ENCODE measurements at places on chromosomes 3 and 15. TPM values are rescaled to one million over a fixed set of nuclear protein-coding genes. Genes with fewer than 3 reads are reported as not detected.

GRCh38 chr3:134477002-134477401 lies 8.8 kb downstream of the ANAPC13 start:
- H3K4me3 ChIP-seq = no peak overlapping the region
- no peaks in the 10 kb centered on the region for H3K27me3 ChIP-seq
- no peak for DNase-seq
- H3K27ac ChIP-seq = peak overlapping the region; percentile 50
- peaks cover 18% of the 10 kb centered on the region for H3K4me1 ChIP-seq
- peaks cover 51% of the 10 kb centered on the region for H3K36me3 ChIP-seq

DNA sequence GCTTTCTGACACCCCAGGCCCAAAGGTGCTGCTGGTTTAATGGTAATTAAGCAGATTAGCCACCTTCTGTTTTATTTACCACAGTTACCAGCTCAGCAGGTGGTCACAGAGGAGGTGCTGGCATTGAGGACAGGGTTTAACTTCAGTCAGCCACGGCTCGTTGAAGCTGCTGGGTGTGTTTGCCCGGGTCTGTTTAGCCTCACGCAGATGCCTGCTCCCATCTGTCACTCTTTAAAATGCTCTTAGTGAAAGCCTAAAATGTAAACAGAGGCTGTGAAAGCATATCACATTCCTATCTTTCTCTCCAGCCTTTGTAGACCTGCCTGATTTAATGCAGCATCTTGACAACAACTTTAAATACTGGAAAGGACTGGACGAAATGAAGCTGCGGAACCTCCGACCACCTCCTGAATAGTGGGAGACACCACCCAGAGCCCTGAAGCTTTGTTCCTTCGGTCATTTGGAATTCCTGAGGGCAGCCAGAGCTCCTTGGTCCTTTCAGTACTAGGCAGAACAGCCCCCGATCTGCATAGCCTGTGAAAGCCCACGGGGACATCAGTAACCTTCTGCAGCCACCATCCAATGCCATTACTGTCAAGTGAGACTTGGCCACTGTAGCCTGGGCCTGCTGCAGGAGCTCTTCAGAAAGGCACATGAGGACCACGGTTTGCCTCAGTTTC lies 156.0 kb downstream of the PDE8A start:
- H3K36me3 ChIP-seq = peaks cover 77% of the 10 kb centered on the region
- no peak overlapping the region for H3K4me3 ChIP-seq
- no peaks in the 10 kb centered on the region for H3K4me1 ChIP-seq

GRCh38 chr3:110579840-110580550 lies 491.6 kb upstream of the NECTIN3 start:
- no peak overlapping the region for H3K27ac ChIP-seq
- no peaks in the 10 kb centered on the region for H3K36me3 ChIP-seq
- H3K4me1 ChIP-seq = no peaks in the 10 kb centered on the region

DNA sequence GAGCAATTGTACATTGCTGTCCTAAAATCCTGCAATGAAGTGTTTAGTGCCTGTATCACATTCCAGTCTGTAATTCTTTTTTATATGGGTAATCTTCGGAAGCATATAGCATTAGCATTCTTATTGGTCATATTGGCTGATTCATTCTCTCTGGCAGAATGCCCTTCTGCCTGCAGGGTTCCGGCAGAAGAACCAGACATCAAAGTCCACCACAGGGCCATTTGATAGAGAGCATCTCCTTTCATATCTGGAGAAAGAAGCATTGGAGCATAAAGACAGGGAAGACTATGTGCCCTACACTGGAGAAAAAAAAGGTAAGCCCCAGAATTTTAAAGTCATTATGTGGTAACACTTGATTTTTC lies 39.6 kb downstream of the TMOD3 start:
- H3K27me3 ChIP-seq = no peaks in the 10 kb centered on the region
- no peak overlapping the region for H3K27ac ChIP-seq
- H3K36me3 ChIP-seq = peaks cover 15% of the 10 kb centered on the region
- DNase-seq = no peak

STRIT1 gene
- not detected for total RNA-seq

DNA sequence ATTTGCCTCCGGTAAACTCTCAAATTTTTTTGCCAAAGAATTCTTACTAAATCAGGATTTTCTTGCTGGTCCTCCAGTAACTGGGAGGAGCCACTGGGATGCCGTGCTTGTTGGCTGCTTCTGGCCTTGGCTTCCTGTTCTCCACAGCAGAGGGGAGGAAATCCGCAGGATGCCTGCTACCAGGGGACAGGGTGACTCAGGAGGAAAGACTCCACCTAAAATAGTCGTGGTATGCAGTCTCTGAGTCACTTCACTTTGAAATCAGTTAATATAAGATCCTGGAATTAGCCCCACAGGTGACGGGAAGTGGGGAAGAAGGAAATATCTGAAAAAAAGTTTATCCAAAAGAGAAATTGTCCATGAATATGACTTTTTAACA lies 6.5 kb upstream of the TM4SF18 start:
- peaks cover 17% of the 10 kb centered on the region for H3K4me1 ChIP-seq
- no peak overlapping the region for H3K4me3 ChIP-seq
- no peaks in the 10 kb centered on the region for H3K27me3 ChIP-seq
- H3K27ac ChIP-seq = peak overlapping the region; percentile 77
- DNase-seq = peak; percentile 95

DNA sequence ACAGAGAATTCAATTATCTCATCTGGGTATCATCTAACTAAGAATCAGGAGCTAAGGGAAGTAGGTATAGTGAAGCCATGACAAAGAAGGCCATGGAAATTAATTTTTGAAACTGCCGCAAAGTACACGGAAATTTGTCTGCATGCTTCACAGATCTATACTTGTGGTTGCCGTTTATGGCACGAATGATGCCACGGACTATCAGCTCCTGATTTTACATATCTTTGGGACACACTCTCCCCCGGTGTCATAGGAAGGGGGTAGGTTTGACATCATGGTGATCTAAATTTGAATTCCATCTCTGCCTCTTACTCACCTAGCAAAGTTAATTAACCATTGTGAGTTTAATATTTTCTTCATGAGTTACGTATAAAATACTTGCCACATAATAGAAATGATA lies 14.0 kb downstream of the ARPP21 start:
- no peaks in the 10 kb centered on the region for H3K4me1 ChIP-seq
- no peak overlapping the region for H3K4me3 ChIP-seq
- no peaks in the 10 kb centered on the region for H3K27me3 ChIP-seq
- H3K36me3 ChIP-seq = no peaks in the 10 kb centered on the region
- H3K27ac ChIP-seq = no peak overlapping the region

All from esophagus muscularis mucosa (tissue), 4 donors.